Cerebellar cortex (tissue), 1 donor: ENCODE measurements at places on chromosomes 12 and 14.

DNA sequence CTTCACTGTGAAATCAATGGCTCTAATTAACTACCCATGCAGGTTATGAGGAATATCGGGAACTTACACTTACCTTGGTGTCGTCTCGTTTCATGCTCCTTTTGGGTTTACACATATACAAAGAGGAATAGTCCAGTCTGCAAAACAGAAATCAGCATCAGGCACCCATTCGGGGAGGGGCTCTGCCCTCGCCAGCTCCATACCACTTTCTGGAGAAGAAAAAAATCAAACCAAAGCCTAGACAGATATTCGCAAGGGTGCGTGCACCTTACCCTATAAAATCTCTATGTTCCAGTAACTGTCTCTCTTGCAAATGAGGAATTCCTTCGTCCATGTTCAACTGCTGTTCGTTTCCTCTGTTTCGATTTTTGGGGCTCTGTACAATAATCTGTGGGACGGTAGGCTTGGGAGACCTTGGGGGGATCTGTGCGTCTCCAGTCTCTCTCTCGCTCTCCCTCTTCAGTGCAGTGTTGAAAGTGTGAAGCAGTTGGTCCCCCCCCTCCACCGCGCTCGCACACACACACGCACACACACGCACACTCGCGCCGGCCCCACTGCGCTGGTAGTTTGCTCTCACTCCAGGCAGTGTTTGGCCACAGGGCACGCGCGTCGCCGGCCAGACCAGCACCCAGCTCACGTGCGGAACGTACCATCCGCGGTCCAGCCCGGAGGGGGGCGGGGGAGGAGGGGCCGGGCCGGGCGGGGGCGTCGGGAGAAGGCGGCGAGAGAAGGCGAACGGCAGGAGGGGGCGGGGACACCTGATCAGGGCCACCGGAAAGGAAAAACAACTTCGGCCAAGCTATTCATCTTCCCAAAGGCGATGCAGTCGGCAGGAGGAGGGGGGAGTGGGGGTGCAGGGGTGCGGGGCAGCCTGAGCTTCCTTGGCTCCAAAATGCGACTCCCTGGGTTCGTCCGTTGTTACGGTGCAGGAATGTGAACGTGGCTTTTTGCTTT, at the start of gene BHLHE41:
Gene BHLHE41, minus strand, starts transcription at position 592 of the 954 bp plus-strand sequence. Its CDS starts 258 bp downstream, at position 334.
- DNase-seq, result peak; percentile 84

- no peak for DNase-seq
Observed at GRCh38 chr14:85587151-85587711, 57.3 kb downstream of the FLRT2 start.

DNA sequence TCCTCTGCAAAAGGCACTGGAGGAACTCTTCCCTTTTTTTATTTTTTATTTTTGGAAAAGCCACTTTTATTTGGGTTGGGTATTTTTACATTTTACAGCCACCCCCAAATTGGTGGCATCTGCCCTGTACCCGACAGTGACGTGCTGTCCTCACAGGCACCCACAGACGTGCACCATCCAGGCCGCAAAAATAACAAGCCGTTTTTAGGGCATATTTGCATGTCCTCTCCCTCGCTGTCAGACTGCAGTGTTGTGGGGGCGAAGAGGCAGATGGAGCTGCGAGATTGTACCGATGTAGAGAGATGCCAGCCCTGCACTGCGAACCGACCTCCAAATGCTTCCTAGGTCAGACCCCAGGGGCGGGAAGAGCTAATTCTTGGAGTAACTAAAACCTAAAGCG, 12.2 kb downstream of the JDP2 start:
- no peak for DNase-seq

GRCh38 chr14:72523424-72524294, 370.2 kb downstream of the DPF3 start:
- no peak for DNase-seq

- no peak for DNase-seq
Observed at GRCh38 chr14:21379338-21379737, 4.5 kb downstream of the SUPT16H start.

DNA sequence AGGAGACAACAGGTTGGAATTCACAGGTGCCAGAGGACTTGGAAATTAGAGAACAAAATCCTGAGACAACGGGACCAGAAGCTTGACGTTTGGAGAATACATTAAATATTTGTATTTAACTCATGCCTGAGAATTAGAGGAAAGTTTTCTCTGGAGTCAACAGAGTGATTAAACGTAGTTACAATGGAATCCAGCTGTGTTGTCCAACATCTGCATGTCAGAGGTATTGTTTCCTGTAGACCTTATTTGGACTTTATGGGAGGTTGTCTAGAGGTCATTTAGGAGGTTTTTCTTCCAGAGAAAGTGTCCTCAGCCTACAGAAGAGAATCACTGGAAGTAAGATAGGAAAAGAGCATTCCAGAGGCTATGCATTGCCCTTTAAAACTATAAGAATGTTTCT, 45.1 kb upstream of the RERGL start:
- DNase-seq, result no peak

DNA sequence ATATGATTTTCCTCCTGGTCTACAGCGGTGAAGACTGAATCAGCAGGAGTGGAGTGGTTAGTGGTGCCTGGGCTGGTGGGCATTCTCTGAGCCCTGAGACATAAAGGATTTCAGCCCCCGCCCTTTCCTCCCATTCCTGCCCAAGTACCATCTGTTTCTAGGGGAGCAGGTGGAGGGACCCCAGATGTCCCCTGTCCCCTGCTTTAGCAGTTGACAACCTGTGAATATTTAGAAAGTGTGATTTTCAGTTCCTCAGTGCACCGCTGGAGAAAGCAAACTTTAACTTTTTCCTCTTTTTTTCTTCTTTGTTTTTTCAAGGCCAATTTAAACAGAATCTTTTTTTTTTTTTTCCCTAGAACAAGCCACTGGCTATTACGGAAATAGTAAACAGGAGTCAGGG, 163.8 kb upstream of the MYL2 start:
- DNase-seq, result no peak

DNA sequence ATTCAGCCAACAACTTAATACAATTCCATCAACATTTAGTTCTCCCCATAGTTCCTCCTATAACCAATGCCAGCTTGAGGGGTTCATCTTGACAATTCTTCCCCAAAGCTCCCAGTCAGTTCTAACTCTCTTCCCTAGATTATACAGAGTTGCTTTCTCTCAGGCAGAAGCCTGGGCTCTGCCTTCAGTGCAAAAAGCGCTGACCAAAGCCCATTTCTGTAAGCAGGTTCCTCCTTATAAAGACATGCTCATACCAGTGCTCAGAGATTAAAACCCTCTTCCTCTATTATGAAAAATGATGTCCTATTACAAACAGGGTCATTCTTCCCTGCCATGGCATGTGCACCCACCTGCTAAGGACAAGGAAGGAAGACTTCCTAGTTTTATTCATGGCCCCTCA, 16.2 kb downstream of the SPIC start:
- no peak for DNase-seq

DNA sequence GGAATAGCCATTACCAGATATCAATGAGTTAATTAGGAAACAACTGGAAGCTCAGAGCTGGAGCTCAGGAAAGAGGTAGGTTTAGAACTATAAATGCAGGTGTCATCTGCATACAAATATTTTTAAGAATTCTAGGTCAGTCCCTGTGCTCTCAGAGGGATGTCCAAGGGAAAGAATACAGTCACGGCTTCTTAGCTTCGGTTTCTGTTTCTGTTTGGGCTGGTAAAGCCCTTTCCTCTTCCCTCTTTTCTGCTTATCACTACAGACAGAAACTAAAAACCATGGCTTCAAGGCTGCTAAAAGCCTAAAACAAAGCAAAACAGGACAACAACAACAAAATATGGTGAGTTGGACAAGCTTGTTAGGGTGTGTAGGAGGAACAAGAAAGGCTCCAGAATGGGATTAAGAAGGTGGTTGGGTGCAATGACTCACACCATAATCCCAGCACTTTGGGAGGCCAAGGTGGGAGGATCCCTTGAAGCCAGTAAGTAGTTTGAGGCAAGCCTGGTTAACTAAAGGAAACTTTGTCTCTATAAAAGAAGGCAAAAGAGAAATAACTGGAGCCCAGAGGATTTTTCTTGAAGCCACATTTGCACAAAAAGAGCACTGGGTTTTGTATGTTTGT, 113.0 kb downstream of the SEC23A start:
- no peak for DNase-seq

DNA sequence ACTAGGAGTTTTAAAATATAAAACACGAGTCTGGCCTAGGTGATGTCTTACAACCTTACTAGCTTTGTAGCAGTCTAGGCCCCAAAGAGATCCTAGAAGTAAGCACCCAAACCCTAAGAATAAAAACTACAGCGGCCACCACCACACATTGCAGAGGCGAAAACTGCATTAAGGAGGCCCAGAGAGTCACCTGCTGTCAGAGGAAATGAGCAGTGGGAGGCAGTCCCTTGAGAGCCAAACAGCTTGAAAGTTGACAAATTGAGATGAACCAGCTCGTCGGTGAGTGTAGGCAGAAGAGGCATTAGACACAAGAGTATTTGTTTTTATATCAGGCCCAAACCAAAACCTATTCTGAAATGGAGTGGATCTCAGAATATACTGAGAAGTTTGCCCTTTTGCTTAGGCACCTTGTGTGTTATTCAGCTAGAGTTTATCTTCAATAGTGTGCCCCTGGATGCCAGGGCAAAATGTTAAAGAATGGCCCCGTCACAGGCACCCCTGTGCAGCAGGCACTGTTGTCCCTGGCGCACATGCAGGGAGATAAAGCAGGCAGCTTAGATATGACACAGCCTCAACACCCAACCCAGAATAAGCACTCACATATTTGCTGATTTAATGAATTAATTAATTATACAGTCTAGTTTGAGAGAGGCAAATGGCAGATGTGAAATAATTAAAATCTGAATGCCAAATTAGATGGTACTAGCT, 56.7 kb downstream of the TTC7B start:
- DNase-seq, result no peak

GRCh38 chr14:55846826-55847446, 266.9 kb downstream of the KTN1 start:
- DNase-seq, result no peak

DNA sequence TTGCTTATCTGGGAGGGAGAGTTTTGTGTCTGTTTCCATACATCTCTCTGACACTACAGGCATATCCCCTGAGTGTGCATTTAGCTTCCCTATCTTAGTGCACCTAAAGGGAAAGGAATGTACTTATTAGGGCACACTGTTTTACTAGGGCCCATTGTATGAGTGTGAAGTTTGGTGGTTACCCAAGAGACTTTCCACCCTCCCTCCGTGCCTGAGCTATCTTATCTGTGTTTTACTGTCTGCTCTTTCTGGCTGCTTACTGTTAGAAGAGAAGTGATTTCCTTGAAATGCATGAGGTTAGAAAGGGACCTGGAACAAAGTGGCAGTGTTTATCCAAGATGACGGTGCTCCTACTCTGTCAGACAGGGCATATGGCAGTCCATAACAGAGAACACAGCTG, 8.5 kb upstream of the SVOP start:
- no peak for DNase-seq

GRCh38 chr12:21239866-21240265, 94.9 kb downstream of the SLCO1A2 start:
- no peak for DNase-seq

DNA sequence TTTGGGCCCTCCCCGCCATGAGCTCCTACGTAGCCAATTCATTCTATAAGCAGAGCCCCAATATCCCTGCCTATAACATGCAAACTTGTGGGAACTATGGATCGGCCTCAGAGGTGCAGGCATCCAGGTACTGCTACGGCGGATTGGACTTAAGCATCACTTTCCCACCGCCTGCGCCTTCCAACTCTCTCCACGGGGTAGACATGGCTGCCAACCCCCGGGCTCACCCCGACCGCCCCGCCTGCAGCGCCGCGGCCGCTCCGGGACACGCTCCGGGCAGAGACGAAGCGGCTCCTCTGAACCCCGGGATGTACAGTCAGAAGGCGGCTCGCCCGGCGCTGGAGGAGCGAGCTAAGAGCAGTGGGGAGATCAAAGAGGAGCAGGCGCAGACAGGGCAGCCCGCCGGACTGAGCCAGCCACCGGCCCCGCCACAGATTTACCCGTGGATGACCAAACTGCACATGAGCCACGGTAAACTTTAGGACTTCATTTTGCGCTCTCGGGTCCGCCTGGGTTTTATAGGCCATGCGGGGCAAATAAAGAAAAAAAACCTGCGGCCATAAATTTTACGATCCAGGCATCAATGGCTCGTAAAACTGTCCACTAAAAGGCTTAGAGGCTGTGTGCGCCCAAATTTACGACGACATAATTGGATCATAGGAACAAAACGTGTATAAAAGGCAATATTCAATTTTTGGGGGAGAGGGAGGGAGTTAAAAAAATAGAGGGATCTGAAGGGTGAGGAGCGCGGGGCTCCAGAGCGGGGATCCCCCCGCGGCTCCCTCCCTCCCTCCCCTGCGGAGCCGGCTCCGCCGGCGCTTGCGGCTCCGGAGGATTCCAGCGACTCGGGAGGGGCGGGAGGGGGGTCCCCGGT, 493 bp downstream of the HOXC5 start:
- DNase-seq, result no peak

GRCh38 chr12:27101290-27101689, 18.9 kb upstream of the C12orf71 start:
- no peak for DNase-seq

GRCh38 chr12:7114851-7115250, 5.8 kb upstream of the C1RL start:
- DNase-seq, result no peak

DNA sequence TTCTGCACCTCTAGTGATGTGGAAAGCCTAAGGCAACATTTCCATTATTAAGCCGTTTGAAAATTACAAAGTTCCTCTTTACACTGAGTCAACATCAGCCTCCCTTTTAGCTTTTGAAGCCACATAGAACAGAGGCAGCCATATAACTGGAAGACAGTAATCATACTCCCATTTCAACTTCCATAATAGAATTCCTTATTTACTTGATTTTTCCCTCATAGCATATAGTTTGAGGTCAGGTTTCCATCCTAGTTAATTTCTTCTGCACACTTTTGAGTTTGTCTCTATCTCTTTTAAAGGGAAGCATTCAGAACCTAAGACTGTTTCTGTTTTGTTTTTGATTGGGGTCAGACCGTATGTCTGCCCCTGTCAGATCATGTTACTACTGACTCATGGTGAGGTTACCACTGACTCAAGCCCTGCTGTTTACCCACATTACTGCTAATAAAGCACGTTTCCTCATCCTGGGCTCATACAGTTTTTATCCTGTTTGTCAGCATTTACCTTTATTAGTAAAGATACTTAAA, 161.0 kb downstream of the SLC38A4 start:
- no peak for DNase-seq

DNA sequence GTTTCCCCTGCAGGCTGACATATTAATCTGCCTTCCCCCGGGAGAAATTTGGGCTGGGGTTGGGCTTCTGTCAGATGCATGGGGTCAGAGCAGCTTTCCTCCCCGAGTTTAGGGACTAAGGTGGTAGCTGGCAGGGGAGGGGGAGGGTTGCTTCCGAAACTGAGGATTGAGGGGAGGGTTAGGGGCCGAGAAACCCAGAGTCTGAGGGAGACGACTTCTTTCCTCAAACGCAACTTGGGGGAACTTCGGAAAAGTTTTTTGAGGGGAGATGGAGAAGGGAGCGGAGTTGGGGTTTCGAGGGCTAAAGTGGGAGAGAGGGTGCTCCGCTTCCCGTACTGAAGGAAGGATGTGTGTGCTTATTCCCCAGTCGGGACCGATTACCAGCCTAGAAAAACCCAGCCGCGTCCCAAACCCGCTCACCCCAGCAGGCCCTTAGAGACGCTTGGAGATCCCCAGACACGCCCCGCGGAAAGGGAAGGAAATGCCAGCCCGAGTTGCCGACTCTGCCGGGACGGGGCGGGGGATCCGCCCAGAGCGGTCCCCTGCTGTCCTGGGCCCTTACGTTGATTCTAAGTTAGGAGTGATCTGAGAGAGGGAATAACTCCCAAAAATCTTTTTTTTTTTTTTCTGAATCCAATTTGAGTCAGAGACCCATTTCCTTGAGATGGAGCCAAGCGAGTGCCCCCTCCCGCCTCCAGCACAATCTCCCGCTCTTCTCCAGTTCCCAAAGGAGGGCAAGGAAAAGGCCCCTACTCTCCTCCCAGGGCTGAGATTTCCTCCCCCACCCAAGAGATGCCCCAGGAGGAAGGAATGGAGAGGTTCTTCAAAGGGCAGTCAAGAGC, 61.9 kb downstream of the SMUG1 start:
- no peak for DNase-seq
